ENCODE measurements at places on chromosomes 7 and 10.

GRCh38 chr10:124709861-124710260 is 34.3 kb downstream of the FAM53B start:
- no peak for DNase-seq

GRCh38 chr7:96987719-96988118 is 17.6 kb upstream of the DLX6 start:
- DNase-seq, result no peak

DNA sequence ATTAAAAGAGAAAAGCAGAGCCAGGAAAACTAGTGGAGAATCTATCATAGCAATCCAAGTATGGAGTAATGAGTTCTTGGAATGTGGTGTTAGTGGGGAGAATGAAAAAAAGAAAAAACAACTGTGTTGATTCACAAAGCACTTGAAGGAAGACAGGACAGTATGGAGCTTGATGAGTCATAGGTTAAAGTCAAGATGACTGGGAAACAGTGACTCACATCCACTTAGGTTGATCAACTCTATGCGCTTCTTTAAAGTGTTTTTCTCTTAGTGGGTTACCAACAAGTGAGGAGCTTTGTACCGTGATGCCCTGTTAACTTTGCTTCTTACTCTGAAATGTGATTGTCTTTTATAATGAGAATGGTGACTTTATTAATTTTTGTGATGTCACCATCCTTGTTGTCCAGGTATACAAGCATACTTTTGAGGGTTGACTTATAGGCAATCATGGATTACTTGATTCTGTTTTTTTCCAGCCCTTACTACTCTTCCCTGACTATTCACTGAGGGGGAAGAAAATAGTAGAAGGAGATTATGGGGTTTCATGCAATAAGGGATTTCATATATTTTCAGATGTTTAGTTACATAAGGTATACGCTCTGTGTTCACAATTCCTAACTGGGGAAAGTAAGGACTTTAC is 32.1 kb upstream of the MDFIC start:
- no peak for DNase-seq

DNA sequence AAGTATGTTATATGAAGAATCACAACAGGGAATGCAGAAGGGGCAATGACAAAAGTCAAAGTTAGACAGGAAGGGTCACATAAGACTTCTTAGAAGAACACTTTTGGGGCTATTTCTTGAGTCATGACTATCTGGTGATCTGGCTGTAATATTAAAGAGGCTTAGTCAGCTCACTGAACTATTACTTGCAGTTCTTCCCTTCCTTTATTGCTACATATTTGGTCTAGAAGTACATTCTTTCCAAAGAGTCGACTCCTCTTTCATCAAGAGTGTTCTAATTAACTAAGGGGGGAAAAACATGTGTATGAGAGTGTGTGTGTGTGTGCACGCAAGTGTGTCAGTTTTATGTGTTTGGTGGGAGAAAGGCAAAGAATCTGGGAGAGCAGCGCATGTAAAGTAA is 247.3 kb upstream of the LRRTM3 start:
- DNase-seq, result no peak

DNA sequence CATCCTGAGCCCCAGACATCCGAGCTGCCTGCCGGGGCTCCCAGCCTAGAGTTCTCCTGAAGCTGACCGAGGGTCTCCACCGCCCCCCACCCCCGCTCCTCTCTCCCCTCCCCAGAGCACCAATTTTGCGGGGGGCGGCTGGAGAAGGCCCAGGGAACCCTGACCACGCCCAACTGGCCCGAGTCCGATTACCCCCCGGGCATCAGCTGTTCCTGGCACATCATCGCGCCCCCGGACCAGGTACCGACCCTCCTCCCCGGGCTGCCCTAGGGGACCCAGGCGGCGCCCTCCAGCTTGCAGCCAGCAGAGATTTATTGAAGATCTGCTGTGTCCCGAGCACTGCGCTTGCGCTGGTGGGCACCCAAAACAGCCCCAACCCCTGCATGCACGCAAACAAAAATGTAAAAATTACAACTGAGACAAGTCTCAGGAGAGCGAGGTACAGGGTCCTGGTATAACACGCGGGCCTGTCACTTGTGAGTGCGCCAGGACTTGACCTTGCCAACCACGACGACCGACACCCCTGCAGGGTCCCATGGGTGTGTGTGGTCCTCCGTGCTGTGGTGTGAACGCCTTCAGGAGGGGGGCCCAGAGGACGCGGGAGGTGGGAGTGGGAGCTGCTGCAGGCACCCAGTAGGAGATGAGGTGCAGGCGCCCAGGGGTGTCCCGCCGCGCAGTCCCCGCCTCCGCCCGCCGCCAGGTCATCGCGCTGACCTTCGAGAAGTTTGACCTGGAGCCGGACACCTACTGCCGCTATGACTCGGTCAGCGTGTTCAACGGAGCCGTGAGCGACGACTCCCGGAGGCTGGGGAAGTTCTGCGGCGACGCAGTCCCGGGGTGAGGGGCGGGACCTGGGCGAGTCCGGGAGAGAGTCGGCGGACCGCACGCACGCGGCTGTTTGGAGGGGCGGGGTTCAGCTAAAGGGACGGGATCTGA is 3.1 kb downstream of the PCOLCE start:
- peak; percentile 44 for DNase-seq

DNA sequence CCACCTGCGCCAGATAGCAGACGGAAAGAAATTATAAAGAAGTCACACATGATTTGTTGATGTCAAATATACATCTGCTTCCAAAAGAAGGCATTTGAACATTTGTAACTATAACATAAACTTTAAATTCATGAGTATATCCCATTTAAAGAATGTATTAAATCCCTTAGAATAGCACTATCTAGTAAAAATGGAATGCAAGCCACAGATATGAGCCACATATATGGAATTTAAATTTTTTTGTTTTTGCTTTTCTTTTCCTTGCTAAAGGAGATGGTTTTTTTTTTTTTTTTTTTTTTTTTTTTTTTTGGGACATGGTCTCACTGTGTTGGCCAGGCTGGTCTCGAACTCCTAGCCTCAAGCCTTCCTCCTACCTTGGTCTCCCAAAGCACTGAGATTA is 730.8 kb downstream of the PHTF2 start:
- no peak for DNase-seq

- no peak for DNase-seq
Measured at GRCh38 chr7:42338231-42338915, 101.4 kb upstream of the GLI3 start.

DNA sequence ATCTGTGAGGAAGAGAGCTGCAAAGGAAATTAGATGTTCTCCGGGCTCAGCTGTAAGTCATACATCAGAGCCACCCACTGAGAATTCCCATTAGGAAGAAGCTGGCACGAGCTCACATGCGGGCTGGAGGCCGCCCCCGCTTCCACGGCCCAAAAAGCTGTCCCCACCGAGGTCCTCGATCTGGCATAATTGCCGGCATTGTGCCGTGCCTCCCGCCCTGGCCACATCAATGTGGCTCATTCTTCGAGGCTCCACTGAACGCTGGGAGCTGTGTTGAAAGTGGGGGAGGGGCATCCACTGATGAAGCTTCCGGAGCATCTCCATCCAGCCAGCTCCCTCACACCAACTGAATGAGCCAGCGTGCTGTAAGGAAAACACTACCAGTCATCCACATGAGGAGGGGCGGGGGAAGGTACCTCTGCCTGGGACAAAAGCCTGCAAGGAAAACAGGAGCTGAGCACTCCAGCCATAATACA is 173.1 kb downstream of the PTPRN2 start:
- DNase-seq, result no peak

GRCh38 chr7:158676171-158676840 is 28.3 kb downstream of the NCAPG2 start:
- no peak for DNase-seq

- DNase-seq, result no peak
Measured at GRCh38 chr7:37489703-37490102, 41.0 kb upstream of the ELMO1 start.

- no peak for DNase-seq
Measured at GRCh38 chr7:43164757-43165156, 52.3 kb downstream of the HECW1 start.

DNA sequence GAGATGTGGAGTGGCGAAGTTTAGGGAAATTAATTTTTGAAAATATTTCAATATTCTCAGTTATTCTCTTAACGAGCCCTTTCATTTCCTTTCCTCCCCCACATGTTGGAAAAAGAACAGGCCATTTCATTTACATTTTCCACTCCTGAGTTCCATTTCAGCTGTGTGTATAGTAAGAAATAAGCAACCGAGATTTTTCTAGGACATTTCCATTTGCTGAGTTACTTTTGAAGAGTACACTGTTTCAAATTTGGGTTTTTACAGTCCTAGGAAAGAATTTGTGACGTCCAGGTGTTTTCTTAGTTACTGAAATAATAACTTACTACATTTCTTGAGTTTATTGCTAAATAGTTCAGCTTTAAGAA is 1.2 kb downstream of the SEPTIN7 start:
- DNase-seq, result no peak

GRCh38 chr10:88108115-88108610 is 244.7 kb downstream of the PTEN start:
- no peak for DNase-seq

DNA sequence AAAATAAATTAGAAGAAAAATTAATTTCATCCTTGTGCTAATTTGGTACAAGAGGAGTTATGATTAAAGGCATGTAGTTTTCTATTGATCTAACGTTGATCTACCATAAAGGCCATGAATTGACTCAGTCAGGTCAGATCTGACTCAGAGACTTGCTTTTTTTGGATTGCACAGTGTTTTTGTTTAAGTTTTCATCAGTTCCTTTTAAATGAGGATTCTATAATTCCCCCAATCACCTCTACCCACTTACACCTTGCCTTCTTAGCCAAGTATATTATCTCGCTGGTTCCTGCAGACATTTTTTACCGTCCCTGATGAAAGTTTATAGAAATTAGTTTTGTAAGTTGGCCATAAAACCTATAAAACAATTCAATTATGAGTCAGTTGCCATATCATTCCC is 132.4 kb upstream of the PALS2 start:
- DNase-seq, result no peak

GRCh38 chr10:17116193-17116592 is 13.4 kb downstream of the CUBN start:
- DNase-seq, result no peak

DNA sequence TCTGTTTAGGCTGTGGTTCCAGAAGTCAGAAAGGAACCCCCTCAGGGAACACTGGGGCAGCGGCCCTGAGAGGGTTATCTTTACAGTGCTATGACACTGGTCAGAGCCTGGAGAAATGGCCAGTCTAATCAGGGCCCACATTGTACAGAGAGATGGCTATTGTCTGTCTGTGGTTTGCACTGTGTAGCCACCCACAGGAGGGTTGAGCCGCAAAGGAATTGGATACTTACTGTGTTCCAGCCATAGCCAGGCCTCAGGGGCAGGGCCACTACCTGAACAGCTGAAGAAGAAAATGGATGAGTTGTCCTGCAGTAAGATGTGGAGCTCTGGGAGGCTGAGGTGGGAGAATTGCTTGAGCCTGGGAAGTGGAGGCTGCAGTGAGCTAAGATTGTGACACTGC is 47.5 kb upstream of the PODXL start:
- no peak for DNase-seq

GRCh38 chr10:2053805-2054204 is 316.5 kb upstream of the ADARB2 start:
- DNase-seq, result no peak

- DNase-seq, result no peak
Measured at GRCh38 chr7:44348851-44349781, 23.7 kb upstream of the CAMK2B start.

DNA sequence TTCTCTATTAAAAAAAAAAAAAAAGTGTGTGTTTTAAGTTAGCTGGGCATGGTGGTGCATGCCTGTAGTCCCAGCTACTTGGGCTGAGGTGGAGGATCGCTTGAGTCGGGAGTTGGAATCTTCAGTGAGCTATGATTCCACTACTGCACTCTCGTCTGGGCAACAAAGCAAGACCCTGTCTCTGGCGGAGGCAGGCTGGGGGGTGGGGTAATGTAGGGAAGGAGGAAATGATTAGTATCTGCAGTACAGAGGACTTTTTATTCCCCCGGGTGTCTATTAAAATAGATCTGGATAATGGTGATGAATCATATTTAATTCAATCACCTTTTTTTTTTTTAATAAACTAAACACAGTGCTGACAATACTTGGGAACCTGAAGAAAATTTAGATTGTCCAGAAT is 6.5 kb downstream of the CBX3 start:
- DNase-seq, result no peak

GRCh38 chr7:24911213-24911603 is 68.8 kb downstream of the OSBPL3 start:
- DNase-seq, result no peak

GRCh38 chr10:43222210-43222720 is 44.6 kb downstream of the RASGEF1A start:
- DNase-seq, result no peak

DNA sequence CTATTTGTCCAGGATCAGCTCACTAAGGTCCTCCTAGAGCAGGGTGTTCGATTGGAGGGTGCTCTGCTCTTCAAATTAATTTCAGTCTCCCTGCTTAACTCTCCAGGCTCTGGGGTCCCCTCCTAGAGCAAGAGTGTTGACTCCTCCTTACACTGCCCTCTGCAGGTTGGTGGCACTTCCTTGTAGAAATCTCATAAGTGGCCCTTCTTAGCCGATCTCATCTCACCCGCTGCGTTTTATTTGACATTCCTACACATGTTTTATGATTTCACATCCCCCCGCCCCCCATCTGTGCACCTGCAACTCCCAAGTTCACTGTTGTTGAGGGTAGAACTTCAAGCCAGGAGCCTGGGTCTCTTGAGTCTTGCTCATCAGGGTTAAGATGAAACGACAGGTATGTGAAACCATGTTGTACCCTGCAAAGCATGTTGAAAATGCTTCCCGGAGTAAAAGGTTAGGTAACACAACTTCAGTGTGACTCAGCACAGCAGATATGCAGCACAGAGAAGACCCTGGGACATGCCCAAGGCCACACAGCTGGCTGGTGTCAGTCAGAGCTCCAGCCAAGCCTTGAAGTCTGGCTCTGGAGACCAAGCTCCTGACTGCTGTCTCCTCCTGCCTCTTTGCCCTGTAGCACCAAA is 171.2 kb downstream of the PRKAG2 start:
- DNase-seq, result no peak

- no peak for DNase-seq
Measured at GRCh38 chr10:7908541-7909210, 90.4 kb downstream of the TAF3 start.

GRCh38 chr10:62934258-62934657 is 118.1 kb upstream of the EGR2 start:
- DNase-seq, result no peak

GRCh38 chr7:49243521-49243920 is 319.2 kb downstream of the CDC14C start:
- no peak for DNase-seq

DNA sequence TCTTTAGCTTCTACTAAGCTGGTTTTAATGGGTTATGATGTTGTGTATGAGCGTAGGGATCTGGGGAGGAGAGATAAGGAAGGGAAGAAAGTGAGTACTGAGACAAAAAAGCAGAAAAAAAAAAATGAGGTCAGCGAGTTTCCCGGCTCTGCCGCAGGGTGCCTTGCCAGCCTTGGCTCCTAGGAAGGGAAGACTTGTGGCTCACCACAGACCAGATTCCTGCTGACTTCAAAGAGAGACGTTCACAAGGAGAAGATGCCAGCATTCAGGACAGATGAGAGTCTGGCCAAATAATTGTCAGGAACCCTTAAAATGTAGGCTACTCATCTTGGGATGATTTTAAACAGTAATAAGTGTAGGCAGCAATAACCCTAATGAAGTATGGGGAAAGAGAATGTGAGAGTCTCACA is 11.4 kb upstream of the FAS start:
- DNase-seq, result no peak

- no peak for DNase-seq
Measured at GRCh38 chr10:63758080-63758479, 236.9 kb downstream of the REEP3 start.
